ENCODE measurements at places on chromosomes 2 and 18. TPM values are rescaled to one million over a fixed set of nuclear protein-coding genes. Genes with fewer than 3 reads are reported as not detected.

DNA sequence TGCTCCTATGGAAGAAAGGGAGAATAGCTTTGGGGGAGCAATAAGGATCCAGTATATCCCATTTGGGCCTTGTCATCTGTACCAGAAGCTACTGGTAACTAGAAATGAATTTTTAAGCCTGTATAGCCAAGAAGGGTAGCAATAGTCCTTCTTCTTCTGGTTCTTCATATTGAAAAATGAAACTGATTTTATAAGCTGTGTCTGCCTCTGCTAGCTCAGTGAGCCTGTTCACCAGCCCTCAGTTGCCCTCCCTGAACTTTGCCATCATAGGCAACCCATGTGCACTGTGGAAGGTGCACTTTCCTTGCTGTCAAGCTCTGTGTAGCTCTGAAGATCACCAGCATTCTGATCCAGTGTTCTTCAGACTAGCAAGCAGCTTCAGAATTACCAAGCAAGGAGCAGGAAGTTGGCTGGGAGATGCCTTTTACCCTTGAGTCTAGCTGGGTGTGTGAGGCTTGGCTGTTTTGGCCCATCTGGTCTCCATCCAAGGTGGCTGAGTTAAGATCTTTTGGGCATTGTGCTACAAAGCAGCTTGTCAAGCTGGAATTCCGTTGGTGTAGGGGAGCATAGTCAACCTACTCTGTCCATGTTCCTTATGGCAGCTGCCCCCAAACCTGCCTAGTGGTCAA, 55.8 kb upstream of the MGAT5 start:
- H3K4me3 ChIP-seq = no peak overlapping the region
- no peaks in the 10 kb centered on the region for H3K4me1 ChIP-seq
- no peaks in the 10 kb centered on the region for H3K27me3 ChIP-seq
- no peak for DNase-seq
- H3K27ac ChIP-seq = no peak overlapping the region

GRCh38 chr2:196743165-196743564, 56.3 kb downstream of the GTF3C3 start:
- no peak overlapping the region for H3K27ac ChIP-seq
- H3K36me3 ChIP-seq = no peaks in the 10 kb centered on the region
- no peak overlapping the region for H3K4me3 ChIP-seq
- no peak for DNase-seq
- no peaks in the 10 kb centered on the region for H3K4me1 ChIP-seq
- H3K27me3 ChIP-seq = no peaks in the 10 kb centered on the region

GRCh38 chr2:57776916-57777315, 269.7 kb upstream of the VRK2 start:
- no peak for DNase-seq
- H3K27me3 ChIP-seq = no peaks in the 10 kb centered on the region
- no peak overlapping the region for H3K4me3 ChIP-seq
- no peak overlapping the region for H3K27ac ChIP-seq
- H3K36me3 ChIP-seq = no peaks in the 10 kb centered on the region
- H3K4me1 ChIP-seq = no peaks in the 10 kb centered on the region

- DNase-seq = peak; percentile 75
- H3K36me3 ChIP-seq = no peaks in the 10 kb centered on the region
- H3K4me1 ChIP-seq = no peaks in the 10 kb centered on the region
- no peak overlapping the region for H3K27ac ChIP-seq
- H3K4me3 ChIP-seq = no peak overlapping the region
These were observed 138.0 kb downstream of the CTIF start for GRCh38 chr18:48676756-48677368.

GRCh38 chr2:143401861-143402260, 272.6 kb downstream of the ARHGAP15 start:
- H3K4me3 ChIP-seq = no peak overlapping the region
- no peak for DNase-seq
- H3K27me3 ChIP-seq = no peaks in the 10 kb centered on the region
- H3K27ac ChIP-seq = no peak overlapping the region
- no peaks in the 10 kb centered on the region for H3K4me1 ChIP-seq

DNA sequence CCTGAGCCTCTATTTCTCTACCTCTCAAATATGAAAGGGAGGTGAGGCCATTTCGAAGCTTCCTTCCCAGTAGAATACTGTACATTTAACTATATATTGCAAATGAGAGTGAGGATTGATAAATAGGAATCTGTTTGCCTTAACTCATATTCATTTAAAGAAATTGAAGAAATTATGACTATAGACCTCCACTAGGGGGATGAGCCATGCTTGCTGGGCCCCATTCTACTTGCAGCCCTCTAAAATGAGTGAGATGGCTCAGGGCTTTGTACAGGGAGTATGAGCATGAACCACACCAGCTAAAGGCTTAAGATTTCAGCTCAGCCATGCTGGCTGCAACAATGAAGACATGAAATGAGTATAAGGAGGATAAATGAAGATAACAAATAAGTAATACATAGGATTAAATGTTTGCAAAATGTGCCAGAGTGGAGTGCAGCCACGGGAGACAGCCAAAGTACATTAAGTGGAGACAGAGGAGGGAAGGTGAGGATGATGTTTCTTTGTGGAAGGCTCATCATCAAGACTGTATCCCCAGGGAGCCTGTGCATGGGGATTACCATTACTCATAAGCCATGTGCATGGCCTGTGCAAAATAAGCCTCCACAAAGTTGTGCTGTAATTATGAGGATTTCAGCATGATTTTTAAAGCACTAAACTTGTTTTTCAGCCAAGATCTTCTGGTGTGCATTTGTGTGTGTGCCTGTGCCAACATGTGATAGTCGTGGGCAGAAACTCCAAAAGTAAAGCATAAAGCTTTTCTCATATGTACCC, 300.8 kb downstream of the CNTNAP5 start:
- DNase-seq = no peak
- no peaks in the 10 kb centered on the region for H3K4me1 ChIP-seq
- H3K36me3 ChIP-seq = no peaks in the 10 kb centered on the region
- H3K4me3 ChIP-seq = no peak overlapping the region
- no peak overlapping the region for H3K27ac ChIP-seq

DNA sequence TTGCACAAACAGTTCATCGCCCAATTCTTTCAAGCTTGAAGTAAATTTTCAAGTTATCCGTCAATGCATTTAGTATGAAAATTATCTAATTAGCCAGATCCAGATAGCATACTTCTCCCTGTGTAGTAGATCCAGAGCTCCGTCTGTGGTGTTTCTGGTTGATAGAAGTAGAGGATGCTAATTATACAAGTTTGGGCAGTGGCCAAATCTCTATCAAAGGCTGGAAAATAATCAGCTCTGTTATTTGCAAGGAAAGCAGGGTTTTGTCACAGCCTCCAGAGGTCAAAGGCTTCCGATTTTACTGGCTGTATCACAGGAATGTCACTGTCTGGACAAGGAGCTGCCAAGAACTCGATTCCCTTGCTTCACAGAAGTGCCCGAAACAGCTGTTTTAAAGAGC, 28.6 kb downstream of the LRRC30 start:
- no peaks in the 10 kb centered on the region for H3K36me3 ChIP-seq
- H3K27me3 ChIP-seq = no peaks in the 10 kb centered on the region
- no peak overlapping the region for H3K4me3 ChIP-seq
- DNase-seq = no peak
- no peak overlapping the region for H3K27ac ChIP-seq
- no peaks in the 10 kb centered on the region for H3K4me1 ChIP-seq

GRCh38 chr2:70261501-70261900, 3.6 kb downstream of the PCYOX1 start:
- no peak overlapping the region for H3K4me3 ChIP-seq

DNA sequence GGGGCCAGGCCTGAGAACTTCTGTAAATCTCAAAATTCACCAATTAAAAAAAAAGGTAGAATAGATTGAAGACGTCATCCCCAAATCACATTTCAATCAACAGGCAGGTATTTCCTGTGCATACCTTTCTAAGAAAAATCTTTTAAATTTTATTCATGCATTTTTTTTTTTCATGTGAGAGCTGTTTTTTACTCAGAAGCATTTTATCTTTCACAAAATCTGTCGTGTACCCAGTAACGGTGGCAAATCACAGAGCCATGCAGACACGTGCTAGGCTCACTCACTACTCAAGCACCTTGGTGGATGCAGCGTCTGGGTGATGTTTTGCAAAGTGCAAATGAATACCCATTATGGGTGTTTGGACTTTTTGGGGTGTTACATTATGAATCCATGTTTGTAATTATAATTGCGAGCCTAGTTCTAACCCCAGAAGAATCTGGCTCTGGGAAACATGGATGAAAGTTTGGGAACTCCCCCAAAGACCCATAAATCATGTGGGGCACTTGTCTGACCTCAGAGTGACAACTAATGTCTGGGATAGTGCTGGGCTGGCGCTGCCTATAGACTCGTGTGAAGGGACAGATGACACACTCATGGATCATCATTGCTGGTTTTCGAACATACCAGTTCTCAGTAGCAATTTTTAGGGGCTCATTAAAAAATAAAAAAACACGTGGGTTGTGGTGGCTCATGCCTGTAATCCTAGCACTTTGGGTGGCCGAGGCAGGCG, 335.2 kb downstream of the LPIN1 start:
- H3K27me3 ChIP-seq = no peaks in the 10 kb centered on the region
- no peak for DNase-seq
- H3K4me1 ChIP-seq = no peaks in the 10 kb centered on the region
- H3K4me3 ChIP-seq = no peak overlapping the region
- H3K27ac ChIP-seq = no peak overlapping the region
- no peaks in the 10 kb centered on the region for H3K36me3 ChIP-seq

DNA sequence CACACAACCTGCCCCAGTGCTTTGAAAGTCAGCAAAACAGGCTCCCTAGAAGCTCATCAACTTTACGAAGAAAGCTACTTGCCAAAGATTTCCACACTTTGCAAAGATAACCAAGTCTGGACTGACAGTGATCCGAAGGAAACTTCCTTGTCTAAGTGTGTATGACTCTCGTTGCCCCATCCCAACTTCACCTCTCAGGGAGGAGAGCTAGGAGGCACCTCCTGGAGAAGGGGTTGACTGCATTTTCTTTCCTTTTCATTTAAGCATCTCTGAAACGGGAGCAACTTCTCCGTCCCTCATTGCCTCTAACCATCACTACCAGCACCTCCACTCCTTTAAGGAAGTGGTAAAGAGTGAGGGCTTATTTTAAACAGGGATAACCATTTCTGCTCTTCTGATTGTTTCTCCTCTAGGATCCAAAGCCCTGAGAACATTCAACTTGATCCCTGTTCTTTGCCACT, 7.0 kb downstream of the ZEB2 start:
- no peaks in the 10 kb centered on the region for H3K36me3 ChIP-seq
- peaks cover 4% of the 10 kb centered on the region for H3K27me3 ChIP-seq
- peak overlapping the region; percentile 62 for H3K27ac ChIP-seq

DNA sequence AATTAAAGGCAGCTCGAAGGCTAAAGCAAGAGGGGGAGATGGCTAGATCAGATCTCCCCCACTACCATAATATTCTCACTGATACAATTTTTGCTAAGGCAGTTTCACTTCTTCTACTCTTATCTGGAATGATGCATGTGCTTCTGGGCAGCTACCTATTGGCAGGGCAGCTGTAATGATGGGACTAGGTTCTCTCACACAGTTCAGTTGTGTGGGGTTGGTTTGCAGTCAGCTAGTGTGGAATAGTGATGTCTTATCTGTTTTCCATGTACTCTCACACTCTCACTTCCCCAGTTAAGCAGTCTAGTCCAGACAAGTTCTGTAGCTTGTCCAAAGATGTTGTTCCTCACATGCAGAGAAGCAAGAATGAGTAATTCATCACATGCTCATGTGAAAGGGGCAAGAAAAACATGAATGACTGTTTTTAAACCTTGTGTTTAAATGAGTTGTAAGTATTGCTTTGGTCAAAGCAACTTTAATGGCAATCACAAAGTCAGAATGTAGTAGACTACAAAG, 836.1 kb downstream of the CBLN2 start:
- no peaks in the 10 kb centered on the region for H3K36me3 ChIP-seq
- H3K27me3 ChIP-seq = no peaks in the 10 kb centered on the region
- DNase-seq = no peak
- H3K27ac ChIP-seq = no peak overlapping the region

Gene SLC23A3
- 4.9 TPM for total RNA-seq

Gene SERPINB10
- total RNA-seq = 0.24 TPM

Gene CCDC121
- total RNA-seq = 1.2 TPM

Gene EFR3B
- 0.16 TPM for total RNA-seq

Gene CYP26B1
- total RNA-seq = 4.0 TPM

Gene CXCR1
- total RNA-seq = 1.0 TPM

Gene PKDCC
- total RNA-seq = 9.1 TPM

Gene RNU2-63P
- not detected for total RNA-seq
